Aorta (tissue), 5 donors: ENCODE measurements at places on chromosomes 11 and 22. TPM values are rescaled to one million over a fixed set of nuclear protein-coding genes. Genes with fewer than 3 reads are reported as not detected.

Gene BTG4
- not detected for total RNA-seq

Gene MFRP
- not detected for total RNA-seq

DNA sequence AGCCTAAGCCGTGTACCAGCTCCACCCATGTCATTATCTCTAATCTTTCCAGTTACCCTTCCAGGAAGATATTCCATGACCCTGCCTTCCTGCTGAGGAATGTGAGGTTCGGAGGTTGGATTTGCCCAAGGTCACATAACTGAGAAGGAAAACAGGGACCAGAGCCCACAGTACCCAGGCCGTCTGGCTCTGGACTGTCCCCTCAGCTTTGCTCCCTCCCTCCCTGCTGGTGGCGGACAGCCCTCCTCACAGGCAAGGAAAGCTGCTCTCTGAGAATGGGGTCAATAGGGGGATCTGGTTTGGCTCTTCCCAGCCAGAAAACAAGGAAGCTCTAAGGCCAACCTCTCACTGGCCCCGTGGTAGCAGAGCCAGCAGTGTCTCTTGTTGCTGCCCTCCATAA, 63.3 kb downstream of the SYN3 start:
- DNase-seq: no peak

Gene NRGN
- total RNA-seq: 33.2 TPM

DNA sequence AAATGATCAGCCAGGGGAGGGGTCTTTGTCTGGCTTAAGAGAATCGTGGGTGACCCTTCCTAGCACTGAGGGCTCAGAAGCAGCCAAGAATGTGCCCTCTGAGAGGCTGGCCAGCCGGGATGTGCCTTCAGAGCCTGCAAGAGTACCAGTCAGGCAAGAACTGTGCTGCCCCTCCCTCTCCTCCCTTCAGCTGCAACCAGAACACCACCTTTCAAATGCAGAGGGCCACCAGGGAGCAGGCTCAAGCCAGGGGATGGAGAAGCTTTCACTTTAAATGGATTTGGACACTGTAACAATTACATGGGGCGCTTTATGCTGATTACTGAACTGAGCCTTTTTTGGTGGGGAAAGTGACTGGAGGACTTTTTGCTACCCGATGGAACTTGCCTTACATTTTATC, 44.9 kb upstream of the TENM4 start:
- DNase-seq: no peak

GRCh38 chr11:133951327-133952198, 5.2 kb downstream of the IGSF9B start:
- no peak for DNase-seq

DNA sequence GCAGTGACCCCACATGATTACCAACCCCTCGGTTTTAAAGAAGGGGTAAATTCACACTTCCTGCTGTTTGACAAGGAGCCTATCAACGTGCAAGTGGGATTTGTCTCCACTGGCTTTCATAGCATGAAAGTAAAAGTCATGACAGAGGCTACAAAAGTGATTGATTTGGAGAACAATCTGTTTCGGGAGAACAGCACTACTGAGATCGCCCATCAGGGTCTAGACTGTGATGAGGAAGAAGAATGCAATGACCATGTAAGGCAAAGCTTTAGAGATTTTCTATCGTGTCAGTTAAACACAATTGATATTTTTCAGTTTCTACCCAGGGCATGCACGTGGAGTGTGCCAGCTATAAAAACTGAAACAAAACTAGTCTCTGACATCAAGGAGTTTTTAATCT, 41.7 kb downstream of the HORMAD2 start:
- no peak for DNase-seq
